Mesothelial cell of epicardium (in vitro differentiated cells): ENCODE measurements at places on chromosomes 13 and 19. TPM values are rescaled to one million over a fixed set of nuclear protein-coding genes. Genes with fewer than 3 reads are reported as not detected.

GRCh38 chr13:112779856-112780604, 90.2 kb downstream of the ATP11A start:
- H3K4me3 ChIP-seq: no peak overlapping the region
- no peaks in the 10 kb centered on the region for H3K36me3 ChIP-seq
- peak overlapping the region; percentile 50 for H3K27ac ChIP-seq

The DACH1 gene
- 66.8 to 69.0 TPM (median 67.0 TPM) in 3 replicates for total RNA-seq

The LRG1 gene
- 0.16 TPM in 3 replicates for total RNA-seq

GRCh38 chr19:46839752-46840497, 10.7 kb downstream of the AP2S1 start:
- H3K27me3 ChIP-seq: no peaks in the 10 kb centered on the region
- no peak for DNase-seq
- H3K36me3 ChIP-seq: peaks cover 19% of the 10 kb centered on the region
- H3K27ac ChIP-seq: peak overlapping the region; percentile 94
- peaks cover 16% of the 10 kb centered on the region for H3K4me1 ChIP-seq

The LHB gene
- not detected in 3 replicates for total RNA-seq

DNA sequence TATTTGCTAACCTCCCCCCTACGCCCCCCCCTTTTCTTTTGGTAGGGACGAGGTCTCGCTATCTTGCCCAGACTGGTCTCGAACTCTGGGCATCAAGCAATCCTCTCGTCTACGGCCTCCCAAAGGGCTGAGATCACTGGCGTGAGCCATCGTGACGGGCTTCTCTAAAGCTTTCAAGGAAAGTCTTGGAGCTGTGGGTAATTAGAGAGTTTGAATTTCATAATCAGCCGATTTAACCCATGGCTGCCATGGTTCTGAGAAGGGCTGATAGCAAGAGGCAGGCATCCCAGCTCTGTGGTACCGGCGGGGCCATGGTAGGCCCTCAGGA, 679 bp upstream of the ABHD8 start:
- H3K36me3 ChIP-seq: no peaks in the 10 kb centered on the region
- DNase-seq: no peak
- no peaks in the 10 kb centered on the region for H3K27me3 ChIP-seq
- H3K4me3 ChIP-seq: peak overlapping the region; percentile 75
- H3K4me1 ChIP-seq: peaks cover 30% of the 10 kb centered on the region

DNA sequence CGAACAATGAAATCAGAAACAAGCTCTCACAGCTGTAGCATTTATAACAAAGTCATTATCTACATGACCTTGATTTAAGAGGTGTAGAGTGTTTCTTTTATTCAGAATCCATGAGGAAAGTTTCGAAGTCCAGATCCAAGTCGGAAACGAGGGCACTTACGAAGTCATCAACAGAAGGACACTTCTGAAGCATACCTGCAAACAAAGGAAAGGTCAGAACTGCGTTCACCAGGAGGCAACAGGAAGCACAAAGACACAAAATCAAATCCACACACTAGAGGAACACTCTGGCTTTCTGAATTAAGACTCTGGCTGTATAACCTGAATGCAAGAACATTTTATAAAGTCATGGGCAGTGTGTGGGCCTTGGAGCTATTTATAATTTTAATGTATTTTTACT, 158.9 kb downstream of the MIPEP start:
- H3K27me3 ChIP-seq: no peaks in the 10 kb centered on the region
- no peak overlapping the region for H3K27ac ChIP-seq
- peaks cover 2% of the 10 kb centered on the region for H3K36me3 ChIP-seq
- peaks cover 15% of the 10 kb centered on the region for H3K4me1 ChIP-seq

The SERPINE3 gene
- 0.22 to 0.31 TPM in 2 of 3 replicates, not detected in the other for total RNA-seq

GRCh38 chr19:49490287-49491029, 3.0 kb downstream of the RPL13A start:
- DNase-seq: no peak
- H3K36me3 ChIP-seq: peaks cover 27% of the 10 kb centered on the region
- peaks cover 2% of the 10 kb centered on the region for H3K27me3 ChIP-seq
- peak overlapping the region; percentile 96 for H3K4me3 ChIP-seq
- H3K27ac ChIP-seq: peak overlapping the region; percentile 43
- peaks cover 23% of the 10 kb centered on the region for H3K4me1 ChIP-seq

DNA sequence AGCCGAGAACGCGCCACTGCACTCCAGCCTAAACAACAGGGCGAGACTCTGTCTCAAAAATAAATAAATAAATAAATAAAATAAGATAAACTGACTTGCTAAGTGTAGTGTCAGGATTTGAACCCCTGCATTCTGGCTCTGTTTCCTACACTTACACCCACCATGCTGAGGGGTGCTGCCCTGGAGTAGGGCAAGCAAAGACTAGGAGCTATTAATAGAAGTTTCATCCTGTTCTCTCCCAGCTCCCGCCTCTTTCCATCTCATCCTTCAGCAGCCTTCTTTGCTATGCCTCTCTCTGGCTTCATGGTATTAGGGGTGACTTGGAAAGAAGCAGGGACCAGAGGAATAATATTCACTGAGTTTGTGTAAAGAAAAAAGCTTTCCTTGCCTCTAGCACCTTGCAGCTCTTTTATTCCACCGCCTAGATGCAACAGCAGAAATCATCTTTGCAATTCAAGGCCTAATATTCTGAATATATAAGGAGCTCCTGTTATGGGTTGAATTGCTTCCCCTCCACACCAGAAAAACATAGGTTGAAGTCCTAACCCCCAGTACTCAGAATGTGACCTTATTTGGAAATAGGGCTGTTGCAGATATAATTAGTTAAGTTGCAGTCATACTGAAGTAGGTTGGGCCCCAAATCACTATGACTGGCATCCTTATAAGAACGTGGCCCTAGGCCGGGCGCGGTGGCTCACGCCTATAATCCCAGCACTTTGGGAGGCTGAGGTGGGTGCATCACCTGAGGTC, 8.7 kb upstream of the PLAUR start:
- H3K27ac ChIP-seq: no peak overlapping the region
- peaks cover 24% of the 10 kb centered on the region for H3K4me1 ChIP-seq
- no peak overlapping the region for H3K4me3 ChIP-seq
- peaks cover 3% of the 10 kb centered on the region for H3K27me3 ChIP-seq

DNA sequence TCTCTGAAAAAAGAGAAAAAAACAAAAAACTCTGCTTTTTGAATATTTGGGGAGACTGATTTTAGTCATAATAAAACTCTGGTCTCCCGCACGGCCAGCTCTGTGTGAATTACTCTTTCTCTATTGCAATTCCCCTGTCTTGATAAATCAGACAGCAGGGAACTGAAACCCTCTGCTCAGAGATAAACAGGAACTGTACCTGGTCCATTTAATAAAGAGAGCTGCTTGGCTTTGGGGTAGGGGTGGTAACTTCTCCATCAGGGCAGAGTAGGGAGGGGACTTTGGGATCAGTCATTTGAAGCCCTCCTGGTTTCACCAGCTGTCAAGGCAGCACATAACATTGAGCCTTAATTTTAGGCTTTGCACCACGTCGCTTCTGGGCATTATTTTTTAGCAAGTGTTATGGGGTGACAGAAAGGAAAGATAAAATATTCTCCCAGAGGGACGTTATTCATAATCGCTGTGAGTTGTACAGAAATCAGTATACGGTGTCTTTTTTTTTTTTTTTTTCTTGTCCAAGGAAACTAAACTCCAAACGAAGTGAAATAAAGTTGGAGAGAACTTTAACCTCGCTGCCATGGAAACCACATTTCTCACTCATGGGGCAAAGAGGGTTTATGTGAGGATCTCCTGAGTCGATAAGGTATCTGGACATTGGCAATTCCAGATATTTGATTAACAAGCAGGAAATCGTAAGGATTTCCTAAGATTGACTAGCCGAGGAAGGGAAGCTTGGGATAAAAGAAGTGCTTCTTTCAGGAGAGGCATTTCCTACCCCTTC, 99.0 kb upstream of the MRI1 start:
- H3K36me3 ChIP-seq: no peaks in the 10 kb centered on the region
- no peak overlapping the region for H3K4me3 ChIP-seq
- peaks cover 1% of the 10 kb centered on the region for H3K4me1 ChIP-seq

The LDLR gene
- total RNA-seq: 89.5 to 99.2 TPM (median 95.1 TPM) in 3 replicates

DNA sequence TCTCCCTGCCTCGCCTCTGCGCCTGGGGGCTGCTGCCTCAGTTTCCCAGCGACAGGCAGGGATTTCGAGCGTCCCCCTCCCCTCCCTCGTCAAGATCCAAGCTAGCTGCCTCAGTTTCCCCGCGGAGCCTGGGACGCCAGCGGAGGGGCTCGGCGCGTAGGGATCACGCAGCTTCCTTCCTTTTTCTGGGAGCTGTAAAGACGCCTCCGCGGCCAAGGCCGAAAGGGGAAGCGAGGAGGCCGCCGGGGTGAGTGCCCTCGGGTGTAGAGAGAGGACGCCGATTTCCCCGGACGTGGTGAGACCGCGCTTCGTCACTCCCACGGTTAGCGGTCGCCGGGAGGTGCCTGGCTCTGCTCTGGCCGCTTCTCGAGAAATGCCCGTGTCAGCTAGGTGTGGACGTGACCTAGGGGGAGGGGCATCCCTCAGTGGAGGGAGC, 722 bp upstream of the ICAM1 start:
- H3K27ac ChIP-seq: no peak overlapping the region
- peak overlapping the region; percentile 55 for H3K4me3 ChIP-seq
- no peak for DNase-seq
- no peaks in the 10 kb centered on the region for H3K36me3 ChIP-seq
- H3K4me1 ChIP-seq: no peaks in the 10 kb centered on the region
- H3K27me3 ChIP-seq: peaks cover 50% of the 10 kb centered on the region

The KLF1 gene
- 0.13 TPM in 1 of 3 replicates, not detected in the others for total RNA-seq

DNA sequence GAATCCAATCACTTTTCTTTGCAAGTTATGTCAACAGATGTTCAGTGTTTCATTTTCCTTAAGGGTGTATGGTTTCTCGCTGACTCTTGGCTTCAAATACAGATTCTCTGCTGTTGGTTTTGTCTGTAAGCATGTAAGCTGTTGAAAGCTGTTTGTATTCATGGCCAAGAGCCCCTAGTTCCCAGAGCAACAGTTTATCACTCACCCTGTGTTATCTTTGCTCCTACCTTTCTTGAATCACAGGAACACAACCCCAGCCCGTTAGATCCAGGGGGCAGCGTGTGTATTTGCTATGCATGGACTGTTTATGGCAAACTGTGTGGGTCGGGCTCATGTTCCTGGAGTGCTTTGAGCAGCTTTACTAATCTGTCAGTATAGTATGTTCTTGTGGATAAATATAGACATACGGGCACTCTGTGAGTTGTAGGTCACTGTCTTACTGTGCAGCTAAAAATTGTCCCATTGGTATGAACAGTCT, 28.9 kb downstream of the FRY start:
- peaks cover 11% of the 10 kb centered on the region for H3K4me1 ChIP-seq
- DNase-seq: no peak
- no peak overlapping the region for H3K27ac ChIP-seq

GRCh38 chr19:13729859-13730258, 34.5 kb upstream of the MRI1 start:
- DNase-seq: no peak
- peaks cover 1% of the 10 kb centered on the region for H3K27me3 ChIP-seq
- H3K36me3 ChIP-seq: peaks cover 1% of the 10 kb centered on the region
- peaks cover 10% of the 10 kb centered on the region for H3K4me1 ChIP-seq

DNA sequence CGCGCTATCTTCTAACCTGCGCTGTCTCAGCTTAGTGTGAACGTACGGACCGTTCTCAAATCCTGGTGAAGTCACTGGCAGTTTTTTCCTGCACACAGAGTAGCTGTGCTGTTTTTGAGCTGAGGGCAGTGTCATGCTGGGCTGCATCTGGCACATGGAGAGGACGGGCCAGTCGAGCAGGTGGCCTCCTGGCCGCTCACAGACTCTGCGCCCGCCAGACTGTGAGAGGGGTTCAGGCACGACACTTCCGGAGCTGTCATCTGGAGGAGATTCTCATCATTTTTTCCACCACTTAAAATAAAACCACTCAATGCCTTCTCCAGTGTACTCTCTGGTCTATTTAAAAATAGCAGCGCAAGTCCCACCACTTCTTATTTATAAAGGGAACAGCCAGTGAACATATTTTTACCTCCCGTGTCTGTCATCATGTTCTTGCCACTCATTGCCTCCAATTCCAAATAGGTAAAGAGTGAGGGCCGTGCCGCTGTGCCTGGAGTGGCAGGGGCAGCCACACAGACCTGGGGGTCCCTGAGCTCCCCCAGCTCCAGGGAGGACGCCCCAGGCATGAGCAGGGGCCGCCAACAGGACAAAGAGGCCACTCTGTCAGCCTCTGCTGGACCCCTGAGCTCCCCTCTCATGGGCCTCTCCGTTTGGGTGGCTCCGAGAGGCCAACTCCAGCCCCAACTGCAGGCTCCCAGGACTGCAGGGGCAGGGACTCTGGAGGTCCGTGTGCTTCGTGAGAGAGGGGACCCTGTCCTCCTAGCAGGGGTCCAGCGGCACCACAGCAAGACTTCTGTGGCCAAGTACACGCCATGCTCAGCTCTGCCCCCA, 36.9 kb upstream of the GRTP1 start:
- no peaks in the 10 kb centered on the region for H3K36me3 ChIP-seq
- no peaks in the 10 kb centered on the region for H3K4me1 ChIP-seq
- peak overlapping the region; percentile 24 for H3K27ac ChIP-seq
- H3K27me3 ChIP-seq: no peaks in the 10 kb centered on the region

The CGB8 gene
- total RNA-seq: 0.29 to 0.31 TPM in 2 of 3 replicates, not detected in the other

The SLAIN1 gene
- 32.8 to 33.4 TPM (median 32.9 TPM) in 3 replicates for total RNA-seq

The EID2B gene
- total RNA-seq: 2.6 to 4.0 TPM (median 2.8 TPM) in 3 replicates

DNA sequence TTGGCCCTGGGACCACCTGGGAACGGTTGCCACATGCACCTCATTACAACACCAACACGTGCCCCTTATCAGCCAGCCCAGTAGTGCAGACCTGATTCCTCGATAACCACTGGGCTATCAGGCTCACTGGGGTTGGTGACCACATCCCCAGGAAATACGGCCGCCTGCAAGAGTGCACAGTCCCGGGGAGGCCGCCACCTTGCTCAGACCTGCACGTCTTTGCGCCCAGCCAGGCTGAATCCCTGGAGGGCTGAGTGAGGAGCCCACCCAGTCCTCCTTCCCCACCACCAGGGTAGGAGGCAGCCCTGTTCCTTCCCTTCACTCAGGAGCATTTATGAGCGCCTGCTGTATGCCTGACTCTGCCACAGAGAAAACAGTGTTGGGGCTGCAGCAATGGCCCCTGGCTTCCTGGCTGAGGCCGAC, 67.8 kb downstream of the CEBPG start:
- H3K27ac ChIP-seq: no peak overlapping the region
- no peak overlapping the region for H3K4me3 ChIP-seq
- no peak for DNase-seq
- peaks cover 11% of the 10 kb centered on the region for H3K27me3 ChIP-seq

DNA sequence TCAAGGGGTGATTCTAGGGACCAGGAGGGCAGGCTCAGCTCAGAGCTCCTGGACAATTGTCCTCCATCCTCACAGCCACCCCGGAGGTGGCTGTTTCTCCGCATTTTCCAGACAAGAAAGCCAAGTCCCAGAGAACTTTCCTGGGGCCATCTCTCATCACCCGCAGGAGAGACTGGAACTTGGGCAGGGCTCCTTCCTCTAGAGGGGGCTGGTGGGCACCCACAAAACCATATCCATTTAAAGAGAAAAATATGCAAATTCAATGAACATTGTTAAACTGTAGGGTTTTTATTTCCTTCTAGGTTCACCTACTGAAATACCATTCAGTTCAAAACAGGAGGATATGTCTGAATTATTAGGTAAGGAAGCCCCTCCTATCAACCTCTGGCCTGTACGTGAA, 16.6 kb downstream of the SPACA7 start:
- H3K4me1 ChIP-seq: no peaks in the 10 kb centered on the region
- no peak overlapping the region for H3K27ac ChIP-seq
- DNase-seq: no peak
- no peak overlapping the region for H3K4me3 ChIP-seq
- peaks cover 11% of the 10 kb centered on the region for H3K27me3 ChIP-seq
- no peaks in the 10 kb centered on the region for H3K36me3 ChIP-seq
